ENCODE measurements at places on chromosomes 1 and 21.

- no peak for DNase-seq
Measured at GRCh38 chr1:2962541-2962940, 58.7 kb upstream of the ACTRT2 start.

- DNase-seq, result no peak
Measured at GRCh38 chr1:103337779-103338178, 187.7 kb upstream of the RNPC3 start.

DNA sequence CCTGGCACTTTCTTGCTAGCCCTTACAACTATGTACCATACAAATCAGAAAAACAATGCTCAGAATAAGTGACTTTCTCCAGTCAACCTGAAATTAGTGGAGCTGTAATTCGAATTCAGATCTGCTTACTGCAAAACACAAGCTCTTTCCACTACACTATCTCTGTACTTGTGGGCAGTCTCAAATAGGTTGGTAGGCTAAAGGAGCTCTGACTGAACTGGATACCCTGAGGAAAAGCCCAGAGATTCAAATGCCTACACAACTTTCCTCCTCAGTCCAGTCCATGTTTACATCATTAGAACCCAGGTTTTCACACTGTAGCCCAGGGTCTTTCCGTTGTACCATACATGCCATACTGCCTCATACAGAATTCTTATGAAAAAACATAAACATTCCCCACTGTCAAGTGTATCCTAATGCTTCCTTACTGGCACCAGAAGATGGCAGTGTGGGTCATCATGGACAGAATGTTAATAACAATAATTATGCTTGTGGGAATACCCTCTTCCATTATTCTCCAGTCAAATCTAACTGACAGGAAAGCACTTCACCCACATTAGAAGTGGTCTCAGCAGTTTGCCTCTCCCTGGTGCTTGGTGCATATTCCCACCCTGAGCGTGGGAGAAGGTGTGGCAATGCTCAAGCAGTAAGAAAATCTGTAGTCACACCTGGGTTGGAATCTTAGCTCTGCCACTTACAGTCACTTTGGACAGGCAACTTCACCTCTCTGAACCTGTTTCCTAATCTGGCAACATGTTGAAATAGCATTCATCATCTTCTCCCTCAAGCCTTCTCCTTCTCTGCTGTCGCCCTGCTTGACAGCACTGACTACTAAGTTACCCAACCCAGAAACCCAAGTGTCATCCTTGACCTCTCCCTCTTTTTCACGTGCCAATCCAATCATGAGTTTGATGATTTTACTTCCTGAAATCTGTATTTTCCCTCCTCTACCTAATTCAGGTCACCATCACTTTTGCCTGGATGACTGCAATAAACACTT lies 14.4 kb upstream of the ZFYVE9 start:
- peak; percentile 63 for DNase-seq

GRCh38 chr1:223621312-223621734 lies 44.2 kb downstream of the CAPN8 start:
- no peak for DNase-seq

DNA sequence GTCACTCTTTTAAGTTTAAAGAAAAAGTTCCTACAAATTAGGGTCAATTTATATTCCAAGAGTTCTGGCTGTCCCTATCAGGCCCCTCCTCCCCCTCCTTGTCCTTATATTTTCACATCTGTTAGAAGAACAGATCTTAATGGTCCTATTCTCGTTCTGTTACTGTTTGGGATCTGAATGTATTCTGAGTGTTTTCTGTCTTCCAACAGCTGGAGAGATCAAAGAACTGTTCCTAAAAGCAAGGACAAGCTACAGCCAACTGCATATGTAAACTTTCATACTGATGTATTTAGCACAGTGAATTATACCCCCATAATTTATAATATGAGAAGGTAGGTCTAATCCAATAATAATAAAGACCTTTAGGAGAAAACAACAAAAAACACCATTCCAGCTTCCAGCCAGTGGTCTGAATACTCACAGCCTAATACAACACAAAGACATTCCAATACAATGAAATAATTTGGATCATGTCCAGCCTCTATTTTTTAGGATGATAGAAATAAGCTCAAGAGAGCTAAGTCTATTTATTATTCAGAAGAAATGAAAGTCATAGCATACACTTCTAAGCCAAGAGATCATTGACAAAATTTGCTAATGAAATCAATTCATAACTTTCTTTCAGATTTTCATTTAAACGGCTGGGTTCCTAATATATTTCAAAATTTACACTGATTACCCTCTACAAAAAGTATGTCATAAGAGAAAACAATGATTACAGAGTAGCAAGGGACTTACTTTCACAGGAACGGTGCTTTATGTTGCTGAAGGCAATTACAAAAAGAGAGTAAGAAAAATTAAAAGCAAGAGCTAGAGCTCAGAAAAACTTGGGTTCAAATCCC lies 25.3 kb downstream of the WLS start:
- DNase-seq, result no peak

- DNase-seq, result no peak
Measured at GRCh38 chr1:211257826-211258225, 1.3 kb upstream of the RCOR3 start.

DNA sequence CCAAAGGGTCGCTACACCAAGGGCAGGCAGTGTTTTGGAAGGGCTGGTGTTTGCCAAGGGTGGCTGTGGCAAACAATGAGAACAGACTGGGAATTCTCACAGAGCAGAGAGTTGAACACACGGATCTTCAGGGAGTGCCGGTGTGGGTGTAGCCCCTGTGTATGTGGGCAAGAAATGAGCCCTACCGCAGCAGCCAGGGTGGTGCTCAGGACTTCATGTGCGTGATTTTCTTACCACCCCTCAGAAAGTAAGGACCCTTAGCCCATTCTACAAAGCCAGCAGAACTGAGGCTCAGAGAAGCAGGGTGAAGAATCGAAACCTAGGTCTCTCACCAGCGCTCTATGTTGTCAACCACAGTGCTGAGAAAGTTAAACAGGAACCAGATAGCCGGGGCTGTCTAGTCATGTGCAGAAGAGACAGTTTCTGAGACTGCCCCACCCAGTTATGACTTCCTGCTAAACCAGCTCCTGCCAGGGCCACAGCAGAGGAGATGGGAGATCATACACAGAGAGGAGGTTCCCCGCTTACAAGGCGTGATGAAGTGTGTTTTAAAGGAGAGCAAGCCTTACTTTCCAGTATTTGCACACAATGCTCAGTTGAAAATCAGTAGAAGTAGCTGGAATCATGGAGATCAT lies 21.9 kb upstream of the MORC3 start:
- DNase-seq, result peak; percentile 71

GRCh38 chr1:20194757-20195461 lies 8.6 kb upstream of the PLA2G2C start:
- peak; percentile 78 for DNase-seq

- no peak for DNase-seq
Measured at GRCh38 chr1:23582820-23583219, 23.5 kb upstream of the ID3 start.

- DNase-seq, result no peak
Measured at GRCh38 chr1:151491641-151492040, 19.5 kb upstream of the CGN start.

DNA sequence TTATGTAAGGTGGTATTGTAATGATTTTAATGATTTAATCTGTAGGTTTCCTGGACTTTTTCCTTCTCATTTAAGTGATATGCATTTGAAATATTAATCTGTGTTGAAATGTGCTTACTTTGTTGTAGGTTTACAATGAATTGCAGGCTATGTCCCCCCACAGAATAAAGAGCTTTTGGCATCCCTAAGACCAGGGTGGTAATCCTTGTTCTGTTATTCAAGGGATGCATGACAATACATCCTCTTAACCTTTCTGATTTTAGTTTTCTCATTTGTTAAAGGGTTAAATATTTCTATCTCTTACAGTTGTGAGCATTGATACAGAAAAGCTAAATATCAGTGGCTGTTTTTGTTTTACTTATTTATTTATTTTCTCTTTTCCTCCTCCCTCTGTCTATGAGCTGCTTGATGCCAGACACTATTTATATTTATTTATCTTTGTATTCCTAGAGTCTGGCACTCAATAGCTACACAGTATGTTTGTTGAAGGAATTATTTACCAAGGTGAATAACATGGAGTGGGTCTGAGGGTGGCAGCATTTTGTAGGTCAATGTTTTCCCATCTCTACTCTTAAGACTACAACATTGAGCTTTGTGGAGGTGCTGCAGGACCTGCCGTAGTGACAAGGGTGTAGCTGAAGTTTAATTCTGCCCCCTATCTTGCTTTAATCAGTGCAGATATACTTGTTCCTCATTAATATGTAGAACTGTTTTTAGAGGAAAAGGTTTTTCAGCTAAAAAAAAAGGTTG lies 19.9 kb upstream of the ADGRL2 start:
- DNase-seq, result no peak

- DNase-seq, result peak; percentile 12
Measured at GRCh38 chr21:44441581-44442265, 13.6 kb upstream of the LRRC3 start.

DNA sequence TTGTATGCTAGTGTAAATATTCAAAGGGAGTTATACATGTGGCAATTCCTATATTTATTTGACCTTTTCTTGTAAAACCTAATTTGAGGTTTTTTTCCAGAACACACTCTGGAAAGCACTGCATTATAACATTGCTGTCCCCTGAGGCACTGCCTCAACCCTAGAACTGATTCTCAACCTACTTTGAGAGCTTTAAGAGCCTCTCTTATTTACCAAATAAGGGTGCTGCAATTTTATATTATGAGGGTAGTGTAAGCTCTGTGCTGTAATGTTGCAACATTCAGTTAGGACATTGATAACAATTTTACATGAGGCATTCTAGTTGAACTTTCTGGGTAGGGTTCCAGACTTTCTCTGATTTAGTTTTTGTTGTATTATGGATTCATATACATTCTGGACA lies 302.2 kb upstream of the DEPDC1 start:
- no peak for DNase-seq

DNA sequence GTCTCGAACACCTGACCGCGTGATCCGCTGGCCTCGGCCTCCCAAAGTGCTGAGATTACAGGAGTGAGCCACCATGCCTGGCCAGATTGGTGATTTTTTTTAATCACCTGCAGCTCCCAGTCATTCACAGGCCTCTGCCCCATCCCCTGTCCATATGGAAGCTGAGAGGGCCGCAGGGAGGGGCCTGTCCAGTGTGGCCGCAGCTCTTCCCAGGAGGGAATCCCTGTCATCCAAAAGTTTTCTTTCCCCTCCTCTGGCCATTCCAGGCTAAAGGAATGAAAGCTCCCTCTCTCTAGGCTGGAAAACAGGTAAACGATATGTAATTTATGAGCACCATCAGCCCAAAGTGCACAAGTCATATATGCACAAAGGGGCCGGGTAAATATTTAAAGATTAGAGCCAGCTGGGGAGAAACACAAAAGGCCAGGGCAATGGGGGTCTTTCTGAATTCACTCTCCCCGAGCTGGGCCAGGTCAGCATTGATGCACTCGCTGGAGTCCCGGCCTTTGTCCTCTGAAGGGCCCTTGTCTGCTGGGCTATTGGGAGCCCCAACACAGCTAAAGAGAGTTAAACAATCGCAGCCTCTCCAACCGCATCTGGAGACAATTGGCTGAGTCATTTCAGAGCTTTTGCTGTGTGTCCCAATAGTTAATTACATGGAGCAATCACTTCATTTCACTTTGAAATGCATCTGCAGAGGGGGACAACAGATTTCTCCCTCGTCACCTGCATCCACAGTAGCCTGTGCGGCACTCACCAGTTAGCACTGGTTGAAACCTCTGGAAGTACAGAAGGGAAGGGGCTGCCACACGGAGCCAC lies 3.8 kb upstream of the HES3 start:
- DNase-seq, result no peak

DNA sequence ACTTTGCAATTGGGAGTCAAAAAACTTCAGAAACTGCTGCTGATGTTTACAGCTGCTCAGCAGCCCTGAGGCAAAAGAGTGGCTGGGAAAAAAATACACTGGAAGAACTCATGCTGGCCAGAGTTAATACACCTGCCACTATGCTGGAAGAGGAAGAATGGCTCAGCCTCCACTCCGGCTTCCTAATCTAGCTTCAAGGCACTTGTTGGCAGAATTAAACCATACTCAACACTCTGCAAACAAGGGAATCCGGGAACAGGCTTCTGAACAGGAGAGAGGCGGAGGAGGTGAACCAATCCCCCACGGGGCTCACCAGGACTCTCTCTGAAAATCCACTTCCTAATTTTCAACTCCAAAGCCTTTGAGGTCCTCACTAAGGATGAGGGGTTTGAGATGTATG lies 120.1 kb downstream of the CCDC185 start:
- no peak for DNase-seq

GRCh38 chr1:25560788-25561187 lies 17.4 kb downstream of the LDLRAP1 start:
- no peak for DNase-seq

DNA sequence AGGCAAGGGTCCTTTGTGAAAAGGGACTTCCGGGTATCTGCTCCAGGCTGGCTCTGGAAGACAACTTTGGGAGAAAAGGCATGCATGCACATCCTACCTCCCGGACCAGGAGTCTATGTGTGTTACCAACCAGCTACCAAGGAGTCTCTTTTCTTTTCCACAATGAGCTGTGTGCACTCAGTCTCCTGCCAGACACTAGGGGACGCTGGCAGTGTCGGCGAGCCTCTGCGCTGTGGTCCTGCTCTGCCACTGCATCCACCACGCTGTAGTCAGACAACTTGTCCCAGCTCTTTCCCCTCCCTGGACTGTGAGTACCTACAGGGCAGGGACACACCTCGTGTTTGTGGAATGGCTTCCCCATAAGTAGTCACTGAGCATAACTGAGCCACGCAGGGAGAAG lies 5.1 kb upstream of the SSR2 start:
- DNase-seq, result peak; percentile 20

DNA sequence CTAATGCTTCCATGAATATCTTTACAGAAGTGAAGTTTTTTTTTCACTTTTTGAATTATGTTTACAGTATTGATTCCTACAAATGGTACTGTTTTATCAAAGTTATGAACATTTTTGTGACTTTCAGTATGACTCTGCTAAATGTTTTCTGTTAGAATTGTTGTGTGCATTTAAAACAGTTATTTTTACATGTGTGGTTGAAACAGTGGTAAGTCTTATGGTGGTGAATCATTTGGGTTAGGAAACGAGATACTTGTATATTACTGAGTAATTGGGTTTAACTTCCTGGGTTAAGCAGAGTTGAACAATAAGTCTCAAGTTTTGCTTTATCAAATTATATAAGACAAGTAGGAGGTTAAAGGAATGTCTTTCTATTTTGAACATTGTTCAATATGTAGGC lies 66.8 kb downstream of the VPS13D start:
- no peak for DNase-seq

GRCh38 chr1:186301448-186301847 lies 73.6 kb downstream of the TPR start:
- DNase-seq, result no peak

DNA sequence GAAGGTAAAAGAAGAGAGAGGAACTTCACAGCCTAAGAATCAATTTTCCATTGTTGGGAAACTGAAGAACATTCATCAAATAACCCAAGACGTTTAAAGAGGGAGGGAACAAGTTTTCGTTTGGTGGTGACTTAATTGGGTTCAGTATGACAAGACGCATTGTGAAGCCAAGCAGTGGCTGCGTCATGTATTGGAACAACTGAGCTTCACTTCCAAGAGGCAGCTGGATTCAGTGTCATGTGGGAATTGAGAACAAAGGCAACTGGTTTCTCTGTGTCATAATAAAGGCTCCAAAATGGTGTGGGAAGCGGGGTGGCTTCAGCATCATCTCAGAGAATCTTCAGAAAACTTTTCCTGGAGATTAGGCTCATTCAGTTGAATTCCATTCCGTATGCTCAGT lies 29.8 kb upstream of the RC3H1 start:
- no peak for DNase-seq

GRCh38 chr1:10292188-10292587 lies 81.8 kb downstream of the KIF1B start:
- DNase-seq, result no peak

GRCh38 chr1:152654110-152654509 lies 9.1 kb upstream of the LCE2D start:
- no peak for DNase-seq

All from CD8-positive, alpha-beta T cell (primary cell).